CD4-positive, alpha-beta T cell treated with Interleukin-6 at 100 ng/mL for 8 hours (primary cell): ENCODE measurements at places on chromosomes 2 and 18.
A peak's percentile ranks its signal among the peaks of the same experiment; 100 is the strongest.

GRCh38 chr2:236573066-236573929, 3.7 kb downstream of the ACKR3 start:
- no peak for DNase-seq

DNA sequence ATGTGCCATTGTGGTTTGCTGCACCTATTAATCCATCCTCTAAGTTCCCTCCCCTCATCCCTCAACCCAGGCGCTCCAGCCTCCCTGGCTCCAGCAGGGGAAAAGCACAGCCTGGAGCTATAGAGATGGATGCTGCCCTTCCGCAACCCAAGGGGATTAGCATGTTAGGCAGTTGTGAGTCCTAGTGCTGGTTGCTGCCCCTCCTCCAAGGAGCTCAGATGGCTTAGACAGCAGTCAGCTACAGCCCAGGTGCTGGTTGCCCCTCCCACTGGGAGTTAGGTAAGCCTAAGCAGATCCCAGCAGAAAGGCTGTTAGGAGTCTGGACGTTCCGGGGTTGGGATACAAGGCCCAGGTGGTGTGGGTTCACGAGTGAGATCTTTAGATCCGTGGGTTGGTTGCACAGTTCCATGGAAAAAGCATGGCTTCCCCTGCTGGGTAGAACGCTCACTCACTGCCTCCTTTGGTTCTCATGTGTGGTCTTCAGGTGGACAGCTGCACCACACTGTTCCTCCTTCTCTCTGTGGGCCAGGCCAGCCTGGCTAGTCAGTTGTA, 446.1 kb downstream of the ZNF804A start:
- no peak for DNase-seq

DNA sequence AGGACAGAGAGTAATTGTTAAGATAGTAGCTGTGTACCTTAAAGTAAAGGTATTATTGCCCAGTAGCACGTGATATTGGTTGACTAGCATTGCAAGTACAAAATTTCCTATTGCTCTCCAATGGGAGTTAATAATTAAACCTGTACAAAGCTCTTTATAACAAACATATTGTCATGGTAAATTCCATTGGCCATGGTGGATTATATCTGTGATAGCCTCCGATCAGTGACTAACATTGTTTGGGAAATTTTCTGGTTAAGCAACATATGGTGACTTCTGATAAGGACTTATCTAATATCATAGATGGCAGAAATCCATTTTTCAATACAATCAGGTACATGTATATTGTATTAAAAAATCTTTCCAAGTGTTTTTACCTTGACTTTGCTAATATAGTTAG, 360.8 kb downstream of the DCC start:
- no peak for DNase-seq

- DNase-seq, result no peak
Measured at GRCh38 chr2:122523143-122523542, 767.7 kb downstream of the TSN start.

DNA sequence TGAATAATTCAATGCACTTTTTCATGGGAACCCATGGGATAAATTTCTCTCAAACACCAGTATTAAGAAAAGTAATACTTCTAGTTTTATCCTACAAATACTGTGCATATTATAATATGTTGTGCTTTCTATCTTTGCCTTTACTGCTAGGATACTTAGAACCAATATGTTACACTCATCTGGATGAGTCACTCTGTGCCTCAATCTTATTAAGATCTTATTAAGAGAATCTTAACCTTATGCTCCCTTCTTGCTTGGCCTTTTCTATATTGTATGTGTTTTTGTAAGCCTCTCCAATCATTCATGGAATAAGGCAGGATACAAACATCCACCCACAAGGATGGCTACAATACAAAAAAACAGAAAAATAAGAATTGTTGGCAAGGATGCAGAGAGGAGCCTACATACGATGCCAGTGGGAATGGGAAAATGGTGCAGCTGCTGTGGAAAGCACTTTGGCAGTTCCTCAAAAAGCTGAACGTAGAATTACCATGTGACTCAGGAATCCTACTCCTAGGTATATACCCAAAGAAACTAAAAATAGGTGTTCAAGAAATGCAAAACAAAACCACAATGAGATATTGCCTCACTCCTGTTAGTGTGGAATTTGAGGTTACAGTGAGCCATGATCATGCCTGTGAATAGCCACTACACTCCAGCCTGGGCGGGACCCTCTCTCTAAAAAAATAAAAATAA, 10.7 kb upstream of the TWSG1 start:
- DNase-seq, result no peak

GRCh38 chr2:34806891-34807290, 1207.8 kb upstream of the FAM98A start:
- DNase-seq, result no peak

GRCh38 chr2:228801451-228801850, 469.6 kb downstream of the PID1 start:
- no peak for DNase-seq

DNA sequence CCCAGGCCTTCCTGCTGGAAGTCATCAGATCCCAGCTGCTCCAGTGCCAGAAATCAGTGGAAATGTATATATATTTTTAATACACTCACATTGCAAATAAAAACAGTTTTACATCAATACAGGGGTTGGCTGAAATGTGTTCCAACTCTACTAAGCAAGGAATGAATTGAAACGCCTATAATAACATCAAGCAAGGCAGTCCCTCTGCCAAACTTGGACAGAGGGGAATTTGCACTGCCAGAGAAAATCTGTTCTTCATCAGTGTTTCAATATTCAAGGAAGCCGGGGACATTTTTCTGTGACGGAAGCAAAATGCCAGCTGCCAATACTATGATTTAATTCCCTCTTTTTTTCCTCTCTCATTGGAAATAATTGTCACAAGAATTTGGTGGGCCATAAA, 335.3 kb downstream of the TNS1 start:
- no peak for DNase-seq

DNA sequence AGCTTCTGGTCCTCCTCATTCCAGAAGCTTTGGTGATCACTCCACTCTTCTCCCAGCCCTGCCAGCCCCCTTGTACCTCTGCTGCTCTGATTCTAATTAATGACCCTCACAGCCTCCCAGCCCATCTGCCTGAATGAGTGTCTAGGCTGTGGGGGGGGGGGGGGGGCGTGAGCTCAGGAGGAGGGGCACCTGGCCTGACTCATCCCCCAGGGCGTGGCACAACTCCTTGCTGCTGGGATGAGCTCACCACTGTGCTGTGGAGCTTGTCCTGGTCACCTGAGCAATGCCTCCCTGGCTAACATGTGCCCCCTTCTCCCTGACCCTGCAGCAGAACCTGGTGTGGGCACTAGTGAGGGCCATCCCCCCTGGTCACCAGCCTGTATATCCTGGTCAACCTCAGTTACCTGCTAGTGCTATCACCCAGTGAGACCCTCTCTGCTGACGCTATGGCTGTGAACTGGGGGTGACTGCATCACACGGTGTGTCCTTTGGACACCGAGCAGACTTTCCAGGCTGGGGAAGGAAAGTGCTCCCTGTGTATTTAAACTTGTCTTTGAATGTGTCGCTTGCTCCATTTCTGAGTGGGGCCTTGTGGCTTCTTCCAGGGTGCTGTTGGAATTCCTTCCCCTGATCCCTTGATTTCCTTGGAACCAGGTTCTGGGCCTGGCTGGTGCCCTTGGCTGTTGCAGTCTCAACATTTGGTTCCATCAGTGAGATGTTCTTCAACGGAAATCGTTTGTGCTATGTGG, 41.5 kb upstream of the PUM2 start:
- no peak for DNase-seq

- DNase-seq, result no peak
Measured at GRCh38 chr2:180776921-180777320, 203.5 kb upstream of the UBE2E3 start.

DNA sequence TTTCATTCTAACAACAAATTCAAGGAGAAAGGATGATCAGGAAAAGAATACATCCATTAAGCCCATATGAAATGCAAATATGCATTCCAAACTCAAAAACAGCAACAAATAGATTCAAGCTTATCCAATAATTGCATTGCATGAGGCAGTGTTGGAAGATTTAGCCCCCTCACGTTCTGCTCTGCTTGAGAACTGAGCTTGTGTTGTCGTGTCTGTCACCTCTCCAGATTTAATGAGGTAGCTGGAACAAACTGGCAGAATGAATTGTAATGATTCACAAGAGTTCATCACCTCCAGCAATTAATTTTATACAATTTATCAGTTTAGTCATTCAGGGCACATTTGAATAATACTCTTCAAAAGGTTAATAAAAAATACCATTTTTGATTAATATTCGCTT, 54.8 kb downstream of the AP1S3 start:
- no peak for DNase-seq

GRCh38 chr2:166841679-166842078, 46.6 kb upstream of the XIRP2 start:
- no peak for DNase-seq

- DNase-seq, result no peak
Measured at GRCh38 chr2:60844105-60844504, 37.3 kb upstream of the REL start.

DNA sequence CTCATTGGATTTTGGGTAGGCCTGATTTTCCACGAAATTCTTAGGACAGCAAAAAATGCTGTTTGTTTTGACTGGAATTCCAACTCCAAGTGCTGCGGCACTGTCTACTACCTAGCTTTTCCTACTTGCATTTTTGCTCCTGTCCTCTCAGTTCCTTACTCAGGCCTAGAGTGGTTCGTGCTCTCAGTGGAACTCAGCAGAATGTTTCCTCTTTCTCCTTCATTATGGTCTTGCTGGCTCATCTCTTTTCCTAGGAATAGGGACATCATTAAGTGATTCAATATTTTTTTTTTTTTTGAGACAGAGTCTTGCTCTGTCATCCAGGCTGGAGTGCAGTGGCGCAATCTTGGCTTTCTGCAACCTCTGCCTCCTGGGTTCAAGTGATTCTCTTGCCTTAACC, 37.9 kb downstream of the GEMIN6 start:
- DNase-seq, result no peak

GRCh38 chr2:135585586-135585985, 54.3 kb downstream of the R3HDM1 start:
- DNase-seq, result no peak

- DNase-seq, result no peak
Measured at GRCh38 chr2:207480521-207481040, 49.2 kb upstream of the CREB1 start.

GRCh38 chr18:43596105-43596712, 318.9 kb upstream of the SYT4 start:
- no peak for DNase-seq

- peak; percentile 48 for DNase-seq
Measured at GRCh38 chr2:119338826-119339561, 27.6 kb downstream of the C2orf76 start.

DNA sequence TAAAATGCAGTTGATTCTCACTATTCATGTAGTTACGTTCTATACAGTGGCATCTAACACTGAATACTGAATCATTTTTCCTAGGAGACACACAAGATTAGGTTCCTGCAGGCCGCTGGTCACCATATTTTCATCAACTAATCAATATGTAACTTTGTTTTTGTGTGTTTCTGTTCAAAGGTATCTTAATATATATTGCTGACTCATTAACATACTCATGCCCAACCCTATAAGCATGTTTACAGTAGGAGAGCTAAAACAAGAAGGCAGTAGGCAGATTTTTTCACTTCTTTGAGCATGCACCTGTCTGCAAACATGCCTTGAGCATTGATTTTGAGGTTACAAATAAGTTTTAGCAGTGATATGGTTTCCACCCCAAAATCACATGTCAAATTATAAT, 30.3 kb upstream of the CNGA3 start:
- no peak for DNase-seq

DNA sequence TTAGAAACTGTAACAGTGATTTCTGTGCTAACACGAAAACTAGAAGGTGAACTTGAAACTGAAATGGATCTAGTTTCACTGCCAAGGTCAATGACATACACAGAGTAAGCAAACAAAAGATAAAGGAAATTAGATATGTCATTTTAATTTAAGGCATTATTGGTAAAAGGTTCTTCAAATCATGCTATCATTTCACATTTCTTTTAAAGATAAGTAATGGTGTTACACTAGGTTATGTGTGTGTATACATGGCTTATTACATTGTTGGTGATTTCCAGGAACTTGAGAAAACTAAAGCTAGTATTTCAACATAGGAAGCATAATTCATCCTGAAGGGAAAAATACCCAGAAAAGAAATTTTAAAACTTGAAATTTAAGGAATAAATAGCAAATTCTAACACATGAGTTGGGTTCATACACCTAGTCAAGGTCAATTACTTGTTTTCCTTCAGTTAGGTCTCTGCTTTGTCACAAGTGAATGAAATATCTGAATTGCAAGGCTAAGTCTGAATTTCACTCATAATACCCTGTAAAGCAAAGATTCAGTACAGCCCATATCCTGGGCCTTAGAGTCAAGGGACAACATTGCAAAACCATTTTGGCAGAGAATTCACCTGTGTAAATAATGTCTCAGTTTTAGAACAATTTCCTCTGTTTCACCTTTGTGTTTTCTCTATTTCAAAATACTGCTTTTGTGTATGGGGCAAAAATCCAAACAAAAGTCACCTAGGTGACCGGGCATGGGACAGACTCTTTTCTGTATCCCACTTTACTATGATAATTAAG, 141.6 kb downstream of the SRBD1 start:
- DNase-seq, result no peak

DNA sequence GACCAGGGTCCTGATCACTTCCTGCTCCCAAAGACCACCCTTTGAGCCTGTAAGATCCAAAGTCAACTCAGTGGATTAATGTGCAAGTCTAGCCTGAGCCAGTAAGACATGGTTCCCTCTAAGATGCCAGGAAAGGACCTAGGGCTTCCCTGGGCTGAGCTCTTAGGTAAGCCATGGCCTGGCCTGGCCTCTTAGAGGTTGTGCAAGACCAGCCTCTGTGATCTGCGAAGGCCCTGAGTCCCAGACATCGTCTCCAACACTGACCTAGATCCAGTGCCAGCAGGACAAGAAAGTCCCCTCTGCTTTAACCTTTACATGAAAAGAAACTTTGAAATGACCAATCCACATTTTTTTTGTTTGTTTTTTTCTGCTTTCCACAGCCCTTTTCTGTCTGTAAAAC, 73.6 kb upstream of the CYP1B1 start:
- no peak for DNase-seq

- DNase-seq, result no peak
Measured at GRCh38 chr18:76353500-76353899, 141.5 kb downstream of the ZNF516 start.

DNA sequence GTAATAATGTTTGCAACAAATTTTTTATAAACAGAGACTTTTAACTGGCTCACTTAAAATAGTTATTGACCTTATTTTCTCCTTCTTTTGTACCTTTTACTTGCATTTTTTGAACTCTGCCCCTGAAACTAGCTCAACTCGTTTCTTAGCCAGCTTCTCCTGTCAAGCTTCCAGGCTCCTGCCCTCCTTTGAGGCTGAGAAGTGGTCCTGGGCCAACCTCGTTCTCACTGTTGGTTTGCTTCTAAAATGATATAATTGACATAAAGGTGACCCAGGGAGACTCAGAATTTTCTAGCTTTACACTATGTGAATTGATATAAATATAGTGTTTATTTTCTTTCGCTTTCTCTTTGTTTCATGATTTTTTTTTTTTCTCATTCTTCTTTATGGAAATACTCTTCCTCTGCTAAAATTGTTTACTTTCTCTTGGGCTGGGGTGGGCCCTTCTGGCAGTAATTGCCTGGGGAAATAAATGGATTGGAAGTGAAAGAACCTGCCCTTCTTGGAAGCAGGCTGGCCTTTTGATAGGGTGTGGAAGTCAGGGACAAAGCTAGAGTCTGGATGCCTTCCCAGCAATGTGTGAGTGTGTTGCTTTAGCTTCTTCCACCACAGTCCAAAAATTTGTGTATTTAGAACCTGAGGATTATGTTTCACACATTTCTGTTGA, 30.7 kb downstream of the GPD2 start:
- no peak for DNase-seq
